ENCODE measurements at places on chromosomes 4 and X.

- no peaks in the 10 kb centered on the region for H3K36me3 ChIP-seq
- H3K4me1 ChIP-seq: no peaks in the 10 kb centered on the region
- no peaks in the 10 kb centered on the region for H3K27me3 ChIP-seq
- no peak overlapping the region for H3K4me3 ChIP-seq
- no peak for DNase-seq
Observed at GRCh38 chr4:8939160-8939839, 67.7 kb upstream of the HMX1 start.

DNA sequence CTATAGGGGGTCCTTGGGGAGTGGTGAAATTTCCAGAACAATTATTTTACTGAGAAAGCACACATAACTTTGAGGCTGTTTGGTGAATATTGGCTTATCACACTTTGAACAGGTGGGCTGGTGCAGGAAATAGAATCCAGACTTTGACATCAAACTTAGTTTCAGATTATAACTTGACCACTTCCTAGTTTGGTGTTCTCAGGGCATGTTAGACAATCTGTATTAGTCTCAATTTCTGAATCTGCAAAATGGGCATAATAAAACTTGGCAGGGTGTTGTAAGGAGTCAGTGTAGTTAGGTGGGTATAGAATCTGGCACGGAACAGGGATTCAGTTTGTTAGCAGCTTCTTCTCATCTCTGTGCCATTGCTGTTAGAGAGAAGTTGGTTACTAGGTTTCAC, 43.3 kb upstream of the MBNL3 start:
- H3K4me1 ChIP-seq: no peaks in the 10 kb centered on the region
- no peak overlapping the region for H3K27ac ChIP-seq
- H3K4me3 ChIP-seq: no peak overlapping the region
- no peaks in the 10 kb centered on the region for H3K27me3 ChIP-seq
- no peaks in the 10 kb centered on the region for H3K36me3 ChIP-seq
- no peak for DNase-seq

DNA sequence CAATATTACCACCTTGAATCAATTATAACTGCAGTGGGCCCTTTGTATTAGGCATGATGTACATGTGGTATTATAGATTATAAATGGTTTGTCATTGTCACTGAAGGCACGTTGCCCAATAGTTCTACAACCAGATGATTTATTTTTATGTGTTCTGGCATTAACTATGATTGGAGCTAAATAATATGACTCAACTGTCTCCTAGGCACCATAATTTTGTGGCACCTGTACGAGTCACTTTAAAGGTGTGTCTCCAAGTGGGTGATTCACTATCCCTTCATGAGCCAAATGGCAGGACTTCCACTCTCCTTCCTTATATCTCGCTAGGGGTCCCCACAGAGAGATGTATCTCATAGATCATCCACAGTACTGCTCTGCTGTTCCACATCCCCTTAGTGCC, 6.1 kb upstream of the SMPX start:
- no peak for DNase-seq
- H3K4me3 ChIP-seq: no peak overlapping the region
- no peaks in the 10 kb centered on the region for H3K36me3 ChIP-seq
- no peaks in the 10 kb centered on the region for H3K4me1 ChIP-seq
- no peak overlapping the region for H3K27ac ChIP-seq

DNA sequence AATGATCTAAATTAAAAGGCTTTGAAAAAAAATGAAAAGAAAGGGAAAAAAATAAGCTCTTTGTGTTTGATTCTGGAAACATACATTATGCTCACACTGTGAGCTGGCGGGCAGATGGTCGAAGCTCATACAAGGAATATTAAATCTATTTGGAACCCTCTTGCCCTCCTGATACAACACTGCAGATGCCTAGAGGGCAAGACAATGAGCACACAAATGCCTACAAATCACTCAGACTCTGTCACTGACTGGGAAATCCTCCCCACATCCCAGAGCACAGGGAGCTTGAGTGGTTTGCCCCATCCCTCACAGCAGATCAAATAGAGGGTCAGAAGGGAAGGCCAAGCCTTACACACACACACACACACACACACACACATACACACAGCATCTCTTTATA, 320.4 kb downstream of the HNRNPD start:
- no peak for DNase-seq
- H3K27me3 ChIP-seq: no peaks in the 10 kb centered on the region
- H3K27ac ChIP-seq: no peak overlapping the region
- no peak overlapping the region for H3K4me3 ChIP-seq

- no peaks in the 10 kb centered on the region for H3K27me3 ChIP-seq
- no peak overlapping the region for H3K27ac ChIP-seq
- DNase-seq: no peak
- H3K4me1 ChIP-seq: peaks cover 3% of the 10 kb centered on the region
- H3K4me3 ChIP-seq: no peak overlapping the region
- no peaks in the 10 kb centered on the region for H3K36me3 ChIP-seq
Observed at GRCh38 chr4:183989931-183990330, 84.8 kb downstream of the STOX2 start.

- no peak overlapping the region for H3K4me3 ChIP-seq
- H3K27ac ChIP-seq: no peak overlapping the region
- no peaks in the 10 kb centered on the region for H3K4me1 ChIP-seq
Observed at GRCh38 chr4:17168571-17168970, 270.1 kb upstream of the LDB2 start.

- H3K4me3 ChIP-seq: no peak overlapping the region
- no peaks in the 10 kb centered on the region for H3K27me3 ChIP-seq
- no peaks in the 10 kb centered on the region for H3K4me1 ChIP-seq
- peak; percentile 41 for DNase-seq
- H3K36me3 ChIP-seq: no peaks in the 10 kb centered on the region
Observed at GRCh38 chrX:44105228-44105913, 132.2 kb upstream of the NDP start.

GRCh38 chrX:108420481-108420880, 17.7 kb downstream of the COL4A6 start:
- H3K36me3 ChIP-seq: no peaks in the 10 kb centered on the region
- DNase-seq: no peak
- H3K4me1 ChIP-seq: no peaks in the 10 kb centered on the region
- H3K27ac ChIP-seq: no peak overlapping the region

- no peak overlapping the region for H3K4me3 ChIP-seq
- DNase-seq: no peak
- H3K27ac ChIP-seq: no peak overlapping the region
- H3K4me1 ChIP-seq: no peaks in the 10 kb centered on the region
- no peaks in the 10 kb centered on the region for H3K36me3 ChIP-seq
Observed at GRCh38 chrX:129641941-129642340, 12.8 kb downstream of the APLN start.

DNA sequence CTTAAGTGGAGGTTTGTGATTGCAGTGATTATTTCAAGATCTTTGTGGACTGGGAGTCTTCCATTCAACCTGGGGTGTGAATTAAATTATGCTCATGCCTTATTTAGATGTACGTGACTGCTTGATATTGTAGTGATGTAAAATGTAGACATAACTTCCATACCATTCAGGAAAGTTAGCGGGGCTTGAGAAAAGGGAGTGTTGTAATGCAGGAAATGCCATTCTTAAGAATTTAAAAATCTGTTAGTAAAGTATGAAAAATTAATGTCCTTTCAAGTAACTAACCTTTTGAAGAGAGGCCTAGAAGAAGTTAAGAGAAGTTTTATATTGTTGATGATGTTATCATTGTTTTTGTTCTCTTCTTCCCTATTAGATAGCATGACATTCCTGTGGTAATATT, 318.2 kb downstream of the CCSER1 start:
- no peaks in the 10 kb centered on the region for H3K27me3 ChIP-seq
- H3K4me1 ChIP-seq: no peaks in the 10 kb centered on the region
- no peak overlapping the region for H3K4me3 ChIP-seq
- H3K36me3 ChIP-seq: no peaks in the 10 kb centered on the region
- no peak for DNase-seq

GRCh38 chr4:102764901-102765300, 4.1 kb upstream of the MANBA start:
- no peaks in the 10 kb centered on the region for H3K36me3 ChIP-seq
- DNase-seq: no peak
- H3K27ac ChIP-seq: no peak overlapping the region
- H3K4me3 ChIP-seq: no peak overlapping the region

GRCh38 chr4:83230928-83231327, 53.7 kb downstream of the COQ2 start:
- DNase-seq: no peak
- no peaks in the 10 kb centered on the region for H3K4me1 ChIP-seq
- H3K27me3 ChIP-seq: no peaks in the 10 kb centered on the region
- no peak overlapping the region for H3K27ac ChIP-seq
- H3K4me3 ChIP-seq: no peak overlapping the region
- H3K36me3 ChIP-seq: no peaks in the 10 kb centered on the region

DNA sequence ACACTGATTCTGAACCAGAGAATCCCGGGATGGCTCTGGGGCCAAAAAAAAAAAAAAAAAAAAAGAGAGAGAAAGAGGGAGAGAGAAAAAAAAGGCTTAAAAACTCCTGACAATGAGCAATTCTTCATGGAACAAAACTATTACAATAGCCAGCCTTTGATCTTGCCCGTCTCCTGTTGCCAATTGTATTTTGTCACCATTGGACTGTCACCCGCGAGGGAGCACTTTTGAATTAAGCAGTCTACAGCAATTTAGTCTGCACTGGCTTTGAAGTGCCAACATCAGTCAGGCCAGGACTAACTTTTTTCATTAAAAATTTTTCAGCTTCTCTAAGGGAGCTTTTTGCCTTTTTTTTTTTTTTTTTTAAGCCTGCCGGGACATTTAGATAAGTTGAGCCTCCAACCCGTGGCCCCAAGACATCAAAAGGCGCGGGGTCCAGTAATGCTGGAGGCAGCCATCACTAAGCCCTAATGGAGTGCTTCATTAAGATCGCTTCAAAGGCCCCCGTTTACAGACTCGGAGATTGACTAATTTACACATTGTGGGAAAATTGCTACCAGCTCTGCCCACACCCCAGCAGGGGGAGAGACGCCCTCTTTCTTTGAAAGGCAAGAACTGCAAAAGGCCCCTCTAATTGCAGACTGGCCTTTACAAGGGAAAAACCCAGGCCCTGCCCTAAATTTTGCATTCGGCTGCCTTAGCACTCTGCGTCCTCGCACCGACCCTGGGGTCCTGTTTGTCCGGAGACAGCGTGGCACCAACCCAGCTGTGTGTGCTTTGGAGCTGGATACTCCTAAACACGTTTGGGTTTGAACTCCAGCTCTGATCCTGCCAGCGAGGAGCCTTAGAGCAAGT, 98.1 kb upstream of the MSX1 start:
- peak; percentile 55 for DNase-seq
- H3K4me3 ChIP-seq: no peak overlapping the region
- H3K27me3 ChIP-seq: peaks cover 26% of the 10 kb centered on the region
- H3K36me3 ChIP-seq: no peaks in the 10 kb centered on the region

GRCh38 chrX:31550158-31550557, 478.3 kb upstream of the FTHL17 start:
- H3K4me3 ChIP-seq: no peak overlapping the region
- H3K36me3 ChIP-seq: no peaks in the 10 kb centered on the region
- H3K27ac ChIP-seq: no peak overlapping the region
- H3K27me3 ChIP-seq: no peaks in the 10 kb centered on the region
- no peaks in the 10 kb centered on the region for H3K4me1 ChIP-seq

DNA sequence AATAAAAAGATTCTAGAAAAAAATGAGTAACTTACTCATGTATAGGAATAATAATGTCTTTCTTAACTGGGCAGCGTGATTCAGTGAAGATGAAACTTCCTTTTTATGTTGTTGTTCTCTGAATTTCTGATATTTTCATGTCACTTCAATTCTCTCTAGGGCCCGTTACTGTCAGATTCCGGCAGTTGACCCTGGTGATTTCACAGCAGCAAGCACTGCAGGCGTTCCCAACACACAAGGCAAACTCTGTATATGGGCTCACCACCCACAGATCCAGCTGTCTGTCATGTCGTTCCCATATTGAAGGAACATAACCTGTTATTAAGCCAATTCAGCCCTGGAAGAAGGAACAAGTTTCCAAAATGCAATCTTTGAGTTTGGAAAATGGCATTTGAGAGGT, 288.3 kb upstream of the GALNTL6 start:
- DNase-seq: no peak
- no peak overlapping the region for H3K27ac ChIP-seq
- no peaks in the 10 kb centered on the region for H3K27me3 ChIP-seq
- H3K4me1 ChIP-seq: no peaks in the 10 kb centered on the region
- no peak overlapping the region for H3K4me3 ChIP-seq
- no peaks in the 10 kb centered on the region for H3K36me3 ChIP-seq

- no peak overlapping the region for H3K4me3 ChIP-seq
- no peak for DNase-seq
- H3K27me3 ChIP-seq: no peaks in the 10 kb centered on the region
- H3K4me1 ChIP-seq: no peaks in the 10 kb centered on the region
- H3K36me3 ChIP-seq: no peaks in the 10 kb centered on the region
- no peak overlapping the region for H3K27ac ChIP-seq
Observed at GRCh38 chr4:108988464-108989195, 225.8 kb upstream of the ETNPPL start.

GRCh38 chr4:26462874-26463273, 27.4 kb downstream of the CCKAR start:
- H3K4me3 ChIP-seq: no peak overlapping the region
- H3K27me3 ChIP-seq: no peaks in the 10 kb centered on the region
- no peak overlapping the region for H3K27ac ChIP-seq
- DNase-seq: no peak
- H3K36me3 ChIP-seq: no peaks in the 10 kb centered on the region

DNA sequence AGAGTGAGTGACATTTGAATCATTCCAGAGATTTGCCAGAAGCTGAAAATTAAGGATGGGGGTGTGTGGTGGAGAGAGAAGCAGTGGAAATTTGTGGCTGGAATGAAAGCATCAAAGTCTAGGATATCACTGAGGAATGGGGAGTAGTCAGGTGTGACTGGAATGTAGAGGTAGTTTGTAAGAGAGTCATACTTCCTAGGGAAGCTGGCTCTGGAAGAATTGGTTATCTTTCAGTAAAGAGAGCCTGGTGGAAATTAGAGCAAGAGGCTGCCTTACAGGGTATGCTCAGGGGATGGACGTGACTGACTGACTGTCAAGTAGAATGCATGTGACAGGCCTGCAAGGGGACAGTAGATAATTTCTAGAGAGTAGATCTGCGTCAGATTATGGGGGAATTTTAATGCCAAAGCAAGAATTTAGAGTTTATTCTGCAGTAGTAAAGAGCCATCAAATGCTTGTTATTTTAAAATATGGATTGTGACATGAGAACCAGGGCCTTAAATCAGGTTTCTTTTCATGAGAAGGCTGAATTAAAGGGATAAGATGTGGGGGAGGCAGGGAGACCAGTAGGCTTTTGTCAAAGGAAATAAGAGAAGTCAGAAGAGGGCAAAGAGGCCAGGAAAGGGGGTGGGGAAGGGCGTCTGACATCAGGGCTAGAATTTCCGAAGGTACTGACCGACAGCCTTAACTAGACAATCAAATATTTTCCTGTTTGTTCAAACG, 109.9 kb downstream of the AFF1 start:
- no peak for DNase-seq
- no peak overlapping the region for H3K4me3 ChIP-seq
- H3K27ac ChIP-seq: no peak overlapping the region
- no peaks in the 10 kb centered on the region for H3K27me3 ChIP-seq
- H3K36me3 ChIP-seq: peaks cover 10% of the 10 kb centered on the region

Data from H1 (cell line).